ENCODE measurements at places on chromosomes 3 and 15.

DNA sequence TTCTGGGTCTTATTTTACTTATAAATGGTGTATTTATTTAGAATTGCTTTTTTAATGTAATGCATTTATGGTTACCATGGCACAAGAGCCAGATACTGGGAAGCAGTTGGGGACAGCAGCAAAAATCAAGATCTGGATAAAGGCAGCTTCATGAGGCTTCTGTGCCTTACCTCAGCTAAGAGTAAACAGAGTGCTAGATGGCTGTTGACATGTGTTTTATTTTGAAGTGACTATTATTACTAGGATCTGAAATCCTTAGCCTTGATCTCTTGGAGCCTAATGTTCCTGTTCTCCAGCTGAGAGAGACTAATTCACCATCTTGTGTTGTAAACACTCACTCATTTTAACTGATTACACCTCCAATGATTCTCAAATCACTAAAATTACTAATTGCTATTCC, 317.8 kb downstream of the LPP start:
- DNase-seq, result no peak

DNA sequence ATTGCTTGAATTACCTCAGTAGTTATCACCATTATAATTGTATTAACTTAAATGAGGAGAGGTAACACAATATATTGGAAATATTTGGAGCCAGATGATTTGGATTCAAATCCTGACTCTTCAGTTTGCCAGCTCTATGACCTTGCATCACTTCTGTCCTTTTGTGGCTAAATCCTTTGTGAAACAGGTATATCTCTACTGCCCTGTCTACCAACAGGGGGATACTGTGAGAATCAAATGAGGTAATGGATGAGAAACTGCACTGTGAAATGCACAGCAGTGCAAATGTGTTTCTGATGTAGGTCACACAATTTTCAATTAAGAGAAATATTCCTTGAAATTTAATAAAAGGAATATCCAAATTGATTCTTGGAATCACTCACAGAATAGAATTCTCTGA, 58.8 kb downstream of the CCDC54 start:
- no peak for DNase-seq

DNA sequence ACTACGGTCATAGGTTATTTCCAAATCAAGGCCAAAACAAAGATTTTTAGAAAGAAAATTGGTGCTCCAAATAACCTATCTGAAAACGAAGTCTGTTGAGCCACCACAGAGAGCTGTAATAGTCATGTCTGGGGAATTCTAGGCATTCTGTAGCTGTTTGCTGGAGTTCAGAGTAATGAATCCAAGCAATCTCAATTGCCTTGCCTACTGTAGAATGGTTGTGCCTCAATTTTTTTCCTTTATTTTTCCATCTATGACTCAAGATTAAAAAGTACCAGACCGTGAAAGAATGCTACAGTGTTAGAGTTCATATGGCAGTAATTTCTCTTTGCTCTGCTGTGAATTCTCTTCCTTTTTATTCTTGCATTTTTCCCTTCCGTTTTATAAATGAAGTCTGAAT, 1007.2 kb upstream of the ALCAM start:
- no peak for DNase-seq

DNA sequence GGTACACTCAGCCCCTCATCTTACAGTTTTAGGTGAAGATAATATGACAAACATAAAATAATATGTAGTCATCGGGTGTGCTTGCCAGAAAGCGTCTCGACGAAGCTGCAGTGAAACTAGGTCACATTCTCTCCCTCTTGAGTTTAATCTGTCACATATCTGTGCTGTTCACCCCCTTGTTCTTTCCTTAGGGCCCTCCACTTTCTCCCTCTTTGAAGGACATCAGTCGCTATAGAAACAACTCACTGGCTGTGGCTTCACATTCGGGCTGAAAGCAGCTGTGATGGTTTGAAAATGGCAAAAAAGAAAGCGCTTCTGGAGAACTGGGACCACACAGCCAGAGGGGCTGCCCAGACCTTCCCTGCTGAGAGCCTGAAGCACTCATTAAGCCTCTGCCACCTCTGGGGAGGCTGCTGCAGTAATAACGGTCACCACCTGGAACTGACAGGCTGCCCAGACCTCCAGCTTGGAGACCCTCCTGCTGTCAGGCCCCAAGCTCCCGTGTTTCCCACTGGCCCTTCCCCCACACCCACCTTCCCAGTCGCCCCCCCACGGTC, 50.3 kb downstream of the ABTB1 start:
- no peak for DNase-seq

GRCh38 chr3:189099031-189099471, 72.7 kb upstream of the TPRG1 start:
- no peak for DNase-seq
